ENCODE measurements at places on chromosomes 1 and 21.

GRCh38 chr1:39478126-39478915, 13.1 kb upstream of the BMP8A start:
- no peak for DNase-seq

GRCh38 chr1:110513511-110513910, 5.5 kb downstream of the KCNA10 start:
- DNase-seq, result no peak

- DNase-seq, result no peak
Measured at GRCh38 chr1:76640723-76641122, 226.6 kb upstream of the ST6GALNAC5 start.

DNA sequence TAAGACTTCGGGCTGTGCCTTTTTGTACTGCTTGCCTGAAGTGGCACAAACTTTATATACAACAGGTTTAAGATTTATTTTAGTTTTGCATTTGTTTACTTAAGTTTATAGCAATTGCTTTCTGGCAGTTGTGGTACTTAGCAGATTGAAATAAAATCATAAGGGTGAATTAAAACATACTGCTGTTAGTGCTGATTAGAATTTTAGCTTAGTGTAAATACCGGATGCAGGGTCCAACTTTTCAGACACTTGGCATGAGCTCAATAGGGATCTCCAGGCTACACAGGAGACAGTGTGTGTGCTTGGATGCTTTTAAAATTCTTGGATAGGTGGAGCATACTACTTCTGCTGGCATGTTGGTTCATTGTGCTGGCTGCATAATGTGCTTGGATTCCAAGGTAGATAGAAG, 159.6 kb downstream of the NFIA start:
- DNase-seq, result no peak

DNA sequence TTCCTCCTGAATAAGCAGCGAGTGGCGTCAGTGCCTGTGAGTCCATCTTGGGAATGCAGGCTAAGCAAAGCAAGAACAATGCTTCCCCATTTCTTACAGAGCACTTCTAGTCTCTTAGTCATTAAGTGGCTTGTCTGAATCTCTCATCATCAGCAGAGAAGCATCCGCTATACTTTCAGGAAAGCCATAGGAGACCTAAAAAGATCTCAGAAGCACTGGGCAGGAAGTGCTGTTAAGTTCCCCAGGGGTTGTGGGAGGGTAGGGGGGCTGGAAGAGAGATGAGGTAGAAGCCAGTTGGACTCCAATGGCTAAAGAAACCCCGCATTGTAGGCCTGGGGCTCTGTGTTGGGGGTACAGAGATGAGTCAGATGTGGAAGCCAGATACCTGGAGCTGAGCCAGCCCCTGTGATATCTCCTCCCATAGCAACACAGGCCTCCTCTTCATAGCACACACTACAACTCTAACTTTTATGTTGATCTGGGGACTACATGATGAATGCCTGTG, 44.9 kb downstream of the SYT6 start:
- no peak for DNase-seq

All from T-helper 2 cell treated with Interferon-gamma antibody and Interleukin-4, amounts not matched to agents 5 μg/mL and 100 μg/mL, for 36 hours (primary cell).